ENCODE measurements at places on chromosomes 2 and 18.

DNA sequence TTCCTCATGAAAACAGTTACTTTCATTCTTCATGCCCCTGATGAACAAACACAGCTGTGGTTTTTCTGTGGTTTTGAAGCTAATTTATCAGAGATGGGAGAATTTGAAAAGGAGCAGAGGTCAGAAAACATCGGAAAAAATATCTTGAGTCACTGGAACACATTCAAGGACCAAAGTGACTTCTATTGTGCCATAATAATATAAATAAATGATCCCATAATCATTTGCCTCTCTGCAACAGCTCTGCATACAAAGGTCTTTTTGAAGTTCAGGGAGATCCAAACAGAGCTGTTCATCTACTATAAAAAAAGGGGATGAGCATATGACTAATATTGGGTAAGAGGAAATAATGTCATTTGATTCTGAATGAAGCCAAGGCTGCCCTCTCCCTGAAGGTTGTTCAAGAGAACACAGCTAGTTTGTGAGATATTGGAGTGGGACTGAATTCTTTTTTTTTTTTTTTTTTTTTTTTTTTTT, 201.3 kb upstream of the GALNT5 start:
- DNase-seq, result no peak

DNA sequence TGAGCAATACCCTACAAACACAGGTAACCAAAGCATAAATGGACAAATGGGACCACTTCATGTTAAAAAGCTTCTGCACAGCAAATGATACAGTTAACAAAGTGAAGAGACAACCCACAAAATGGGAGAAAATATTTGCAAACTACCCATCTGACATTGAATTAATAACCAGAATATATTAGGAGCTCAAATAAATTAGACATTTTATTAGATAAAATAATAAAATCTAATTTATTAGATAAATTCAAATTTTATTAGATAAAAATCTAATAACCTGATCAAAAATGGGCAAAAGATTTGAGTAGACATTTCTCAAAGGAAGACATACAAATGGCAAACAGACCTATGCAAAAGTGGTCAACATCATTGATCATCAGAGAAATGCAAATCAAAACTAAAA, 35.8 kb upstream of the KCNH7 start:
- no peak for DNase-seq

DNA sequence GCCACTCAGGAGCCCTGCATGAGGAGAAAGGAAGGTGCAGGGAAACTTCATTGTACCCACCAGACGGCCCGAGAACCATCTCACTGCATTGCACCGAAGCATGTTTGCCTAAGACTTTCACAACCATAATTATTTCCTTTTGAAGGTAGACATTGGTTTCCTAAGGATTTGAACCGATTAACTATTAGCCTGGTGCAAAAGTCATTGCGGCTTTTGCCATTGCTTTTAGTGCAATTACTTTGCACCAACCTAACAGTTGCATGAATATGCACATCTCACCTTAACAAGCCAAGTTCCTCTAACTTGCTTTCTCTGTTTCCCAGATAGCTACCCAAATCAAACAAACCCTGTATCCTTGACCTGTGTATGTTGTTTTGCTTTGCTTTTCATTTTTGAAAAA, 516.3 kb upstream of the ID2 start:
- DNase-seq, result no peak

DNA sequence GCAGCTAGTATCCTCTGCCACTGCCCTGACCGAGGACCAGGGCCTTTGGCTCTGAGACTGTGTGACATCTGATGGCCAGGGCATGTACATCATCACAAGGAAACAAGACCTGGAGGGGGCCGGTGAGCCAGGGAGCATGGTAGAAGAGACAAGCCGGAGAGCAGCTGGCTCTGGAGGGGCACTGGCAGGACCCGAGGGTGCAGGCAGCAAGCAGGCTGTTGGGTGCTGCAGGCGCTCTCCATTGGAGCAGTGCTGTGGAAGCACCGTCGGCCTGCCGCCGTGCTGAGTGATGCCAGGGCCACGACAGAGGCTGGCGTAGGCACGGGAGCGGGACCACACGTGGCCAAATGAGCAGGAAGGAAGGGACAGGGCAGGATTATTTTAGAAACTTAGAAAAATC, 335.2 kb downstream of the GBX2 start:
- DNase-seq, result no peak

GRCh38 chr2:71603311-71603811, 150.0 kb downstream of the DYSF start:
- no peak for DNase-seq

DNA sequence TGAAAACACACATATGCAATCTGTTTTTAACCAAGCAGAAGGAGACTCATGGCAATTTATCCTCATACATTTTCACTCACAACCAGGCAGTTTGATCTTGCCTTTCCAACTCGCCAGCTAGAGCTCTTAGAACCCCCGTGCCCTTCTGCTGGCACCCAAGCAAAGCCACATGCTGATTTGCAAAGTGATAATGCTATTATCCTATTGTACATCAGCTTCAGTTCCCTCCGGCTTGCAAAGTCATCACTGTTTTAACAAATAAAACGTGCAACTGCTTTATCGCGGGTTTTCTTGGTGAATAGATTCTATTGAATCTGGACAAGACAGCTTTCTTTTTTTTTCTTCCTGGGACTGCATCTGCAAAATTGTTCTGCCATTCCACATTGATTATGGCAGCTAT, 314.6 kb downstream of the LNPK start:
- DNase-seq, result no peak

- DNase-seq, result no peak
Observed at GRCh38 chr18:11407940-11408339, 201.5 kb upstream of the SLC35G4 start.

DNA sequence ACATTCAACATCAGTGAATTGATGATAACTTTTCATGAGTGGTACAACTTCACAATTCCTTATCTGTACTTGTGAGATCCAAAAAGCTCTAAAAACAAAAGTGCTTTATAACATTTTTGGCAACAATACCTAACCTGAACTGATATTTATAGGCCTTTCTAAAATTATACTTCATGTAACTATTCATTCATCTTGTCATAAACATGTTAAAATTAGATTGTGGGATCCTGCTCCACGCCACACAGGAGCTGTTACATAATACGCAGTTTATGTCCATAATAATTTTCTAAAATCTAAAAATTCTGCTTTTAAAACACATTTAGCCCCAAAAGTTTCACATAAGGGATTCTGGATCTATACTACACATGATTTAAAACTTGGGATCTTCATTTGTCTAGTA, 908.5 kb upstream of the CHAC2 start:
- no peak for DNase-seq

DNA sequence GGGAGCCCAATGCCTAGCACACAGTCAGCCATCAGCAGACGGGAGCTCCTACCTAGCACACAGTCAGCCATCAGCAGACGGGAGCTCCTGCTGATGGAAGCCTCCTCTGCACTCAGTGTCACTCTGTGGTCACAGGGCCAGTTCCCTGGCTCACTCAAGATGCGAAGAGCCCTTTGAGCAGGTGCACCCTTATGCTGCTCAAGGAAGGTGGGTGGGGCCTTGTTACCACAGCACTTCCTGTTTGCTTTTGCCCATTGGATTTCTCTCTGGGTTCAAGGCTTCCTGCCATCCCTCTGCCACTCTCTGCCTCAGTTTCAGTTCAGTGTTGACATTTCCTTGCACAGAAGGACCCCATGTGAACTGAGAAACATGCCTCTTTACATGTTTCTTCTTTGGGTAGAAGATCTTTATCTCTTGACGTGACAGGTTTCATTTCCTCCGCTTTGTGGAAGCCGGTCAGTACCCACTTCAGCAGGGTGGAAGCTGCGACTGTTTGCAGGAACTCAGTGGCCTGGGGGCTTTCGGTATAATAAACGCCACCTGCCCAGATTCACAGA, 11.6 kb downstream of the TRIB2 start:
- DNase-seq, result no peak

DNA sequence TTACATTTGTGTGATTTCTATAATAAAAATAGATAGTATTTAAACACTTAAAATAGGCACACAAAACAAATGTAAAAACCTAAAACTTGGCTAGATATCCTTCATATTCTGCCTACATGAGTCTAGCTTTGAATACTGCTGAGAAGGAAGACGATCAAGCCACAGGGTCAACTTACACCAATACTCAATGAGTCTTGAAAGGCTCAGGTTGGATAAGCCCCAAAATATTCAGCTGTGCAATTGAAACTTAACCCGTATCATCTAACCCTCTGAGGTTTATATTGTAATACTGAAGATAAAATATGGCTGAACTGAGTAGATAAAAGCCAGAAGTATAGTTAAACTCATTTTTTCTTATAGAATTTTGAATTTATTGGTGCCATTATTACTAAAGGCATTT, 313.0 kb upstream of the NRXN1 start:
- no peak for DNase-seq

DNA sequence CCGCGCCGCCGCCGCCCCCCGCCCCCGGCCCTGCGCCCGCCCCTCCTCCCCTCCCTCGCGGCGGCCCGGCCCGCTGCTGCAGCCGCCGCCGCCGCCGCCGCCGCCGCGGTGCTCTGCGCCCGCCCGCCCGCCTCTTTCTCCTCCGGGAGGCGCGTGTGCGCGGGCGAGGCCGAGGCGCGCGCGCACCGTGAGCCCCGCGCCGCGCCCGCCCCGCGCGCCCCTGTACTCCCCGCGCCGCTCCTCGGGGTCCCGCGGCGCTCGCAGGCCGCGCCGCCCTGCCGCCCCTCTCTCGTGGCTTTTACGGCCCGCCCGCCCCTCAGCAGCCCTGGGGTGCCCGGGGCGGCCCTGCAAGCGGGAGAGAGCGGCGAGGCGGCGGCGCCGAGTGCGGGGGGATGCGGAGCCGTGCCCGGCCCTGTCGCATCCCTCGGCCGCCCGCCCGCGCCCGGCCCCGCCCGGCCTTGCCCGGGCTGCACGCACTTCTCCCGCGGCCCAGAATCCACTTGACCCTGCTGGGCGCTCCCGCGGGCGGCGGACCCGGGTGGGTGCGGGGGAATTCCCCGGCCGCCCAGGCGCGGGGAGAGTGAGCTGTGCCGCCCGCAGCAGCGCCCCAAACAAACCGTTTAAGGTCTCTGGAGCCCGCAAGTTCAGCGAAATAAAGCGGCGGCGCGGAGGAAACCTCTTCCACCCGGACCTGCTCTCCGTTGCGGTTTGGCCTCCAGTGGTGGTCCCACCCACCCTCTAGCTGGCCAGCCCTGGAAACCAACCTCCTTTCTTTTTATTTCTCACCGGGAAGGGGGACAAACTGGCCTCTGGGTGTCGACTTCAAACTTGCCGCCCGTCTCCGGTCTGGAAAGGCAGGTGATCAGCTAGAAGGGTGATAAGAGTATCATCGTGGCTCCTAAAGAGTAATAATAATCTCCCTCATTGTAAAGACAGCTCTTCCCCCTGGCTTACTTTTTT, 37.4 kb downstream of the AFF3 start:
- DNase-seq, result peak; percentile 14

DNA sequence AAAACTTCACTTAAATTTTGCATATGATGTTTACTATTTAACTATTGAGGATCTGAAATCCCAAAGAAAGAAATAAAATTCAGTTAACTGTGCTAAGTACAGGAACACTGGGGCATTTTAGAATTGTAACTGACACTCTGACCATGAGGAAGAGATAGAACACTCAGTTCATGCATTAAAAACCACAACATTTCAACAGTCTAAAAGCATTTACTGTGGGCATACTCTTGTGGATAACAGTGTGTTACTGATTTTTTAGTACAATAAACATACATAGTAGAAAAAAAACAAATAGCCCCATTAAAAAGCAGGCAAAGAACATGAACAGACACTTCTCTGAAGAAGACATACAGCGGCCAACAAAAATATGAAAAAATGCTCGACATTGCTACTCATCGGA, 1122.7 kb upstream of the PIK3C3 start:
- DNase-seq, result no peak

DNA sequence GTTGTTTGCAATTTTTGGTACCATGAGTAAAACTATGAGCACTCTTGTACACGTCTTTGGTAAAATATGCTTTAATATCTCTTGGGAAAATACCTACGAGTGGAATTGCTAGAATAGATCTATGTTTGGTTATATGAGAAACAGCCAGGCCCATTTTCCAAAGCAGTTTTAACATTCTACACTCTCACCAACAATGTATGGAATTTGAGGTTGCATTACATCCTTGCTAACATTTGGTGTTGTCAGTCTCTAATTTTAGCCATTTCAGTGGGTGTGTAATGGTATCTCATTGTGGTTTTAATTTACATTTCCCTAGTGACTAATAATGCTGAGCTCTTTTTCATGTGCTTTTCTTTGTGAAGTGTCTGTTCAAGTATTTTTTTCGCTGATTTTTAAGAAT, 118.9 kb upstream of the TCF4 start:
- no peak for DNase-seq

DNA sequence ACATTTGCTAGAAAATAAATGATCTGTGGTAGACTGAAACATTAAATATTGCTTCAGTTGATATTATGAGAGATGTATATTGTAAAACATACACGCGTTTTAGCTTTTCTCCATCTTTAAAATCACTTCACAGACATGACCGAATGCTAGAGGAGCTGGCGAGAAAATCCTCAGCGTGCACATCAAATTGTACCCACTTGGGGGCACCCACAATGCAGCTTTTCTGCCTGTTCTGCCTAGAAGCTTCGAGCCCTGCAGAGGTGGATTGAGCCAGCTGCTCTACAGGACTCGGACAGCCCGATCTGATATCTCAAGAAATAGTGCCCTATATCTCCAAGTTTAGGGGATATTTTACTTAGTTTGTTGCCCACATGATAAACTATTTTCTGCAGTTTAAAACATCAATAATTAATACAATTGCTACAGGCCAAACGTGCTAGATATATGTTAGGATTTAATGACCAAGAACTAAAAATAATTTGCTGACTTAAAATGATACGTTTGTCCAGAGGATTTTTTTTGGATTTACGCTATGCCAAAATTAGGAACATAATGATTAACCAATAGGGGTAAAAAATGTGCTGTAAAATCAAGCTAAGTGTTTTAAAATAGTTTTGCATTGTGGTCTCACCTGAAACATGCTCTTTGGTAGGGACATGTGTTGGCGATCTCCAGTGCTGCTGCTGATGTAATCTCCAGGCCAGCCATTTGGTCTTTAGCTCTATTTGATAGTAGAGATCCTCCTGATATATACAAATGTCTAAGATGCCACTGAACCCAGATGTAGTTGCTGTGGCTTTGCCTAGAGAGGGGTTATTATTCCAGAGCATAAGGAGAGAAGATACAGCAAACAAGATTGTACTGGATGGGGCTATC, 22.3 kb upstream of the ATP5MC3 start:
- DNase-seq, result peak; percentile 26

DNA sequence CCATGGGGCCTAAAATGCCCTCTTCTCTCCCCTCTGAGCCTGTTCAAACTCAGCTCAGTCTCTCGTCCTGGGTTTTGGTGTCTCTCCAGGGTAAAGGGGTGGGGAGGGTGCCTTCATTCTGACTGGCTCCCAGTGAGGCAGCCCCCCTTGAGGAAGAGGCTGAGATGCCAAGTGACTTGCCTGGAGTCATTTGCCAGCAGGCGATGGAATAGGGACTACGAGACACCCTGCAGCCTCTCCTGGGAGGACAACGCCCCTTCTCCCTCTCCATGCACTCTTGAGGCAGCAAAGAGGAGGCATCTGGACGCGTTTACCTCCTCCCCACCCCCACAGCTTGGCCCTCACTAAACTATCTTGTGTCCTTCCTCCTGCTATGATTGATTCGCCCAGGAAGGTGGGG, 760 bp upstream of the STON1 start:
- no peak for DNase-seq
